ENCODE measurements at places on chromosomes 1 and 21.

GRCh38 chr1:159964144-159964543 is 10.1 kb upstream of the SLAMF9 start:
- no peak overlapping the region for H3K27ac ChIP-seq
- peaks cover 53% of the 10 kb centered on the region for H3K4me1 ChIP-seq
- H3K4me3 ChIP-seq = no peak overlapping the region
- H3K27me3 ChIP-seq = no peaks in the 10 kb centered on the region
- H3K36me3 ChIP-seq = peaks cover 11% of the 10 kb centered on the region
- DNase-seq = no peak

GRCh38 chr1:154752273-154753030 is 117.6 kb downstream of the KCNN3 start:
- H3K27me3 ChIP-seq = peaks cover 84% of the 10 kb centered on the region
- DNase-seq = peak; percentile 18
- no peak overlapping the region for H3K27ac ChIP-seq

- no peak overlapping the region for H3K4me3 ChIP-seq
- no peaks in the 10 kb centered on the region for H3K27me3 ChIP-seq
- peak overlapping the region; percentile 49 for H3K27ac ChIP-seq
- DNase-seq = peak; percentile 67
- H3K36me3 ChIP-seq = peaks cover 22% of the 10 kb centered on the region
These were observed 46.8 kb downstream of the PTPRU start for GRCh38 chr1:29282924-29283803.

- H3K36me3 ChIP-seq = no peaks in the 10 kb centered on the region
- DNase-seq = no peak
- no peak overlapping the region for H3K27ac ChIP-seq
These were observed 67.9 kb downstream of the SLC44A5 start for GRCh38 chr1:75542818-75543570.

GRCh38 chr1:10833630-10834557 is 37.4 kb upstream of the CASZ1 start:
- H3K27ac ChIP-seq = peak overlapping the region; percentile 25
- H3K27me3 ChIP-seq = no peaks in the 10 kb centered on the region
- no peak overlapping the region for H3K4me3 ChIP-seq
- no peaks in the 10 kb centered on the region for H3K36me3 ChIP-seq

- H3K27ac ChIP-seq = no peak overlapping the region
- no peaks in the 10 kb centered on the region for H3K36me3 ChIP-seq
- peaks cover 15% of the 10 kb centered on the region for H3K4me1 ChIP-seq
These were observed 69.4 kb upstream of the TARDBP start for GRCh38 chr1:10943041-10943440.

DNA sequence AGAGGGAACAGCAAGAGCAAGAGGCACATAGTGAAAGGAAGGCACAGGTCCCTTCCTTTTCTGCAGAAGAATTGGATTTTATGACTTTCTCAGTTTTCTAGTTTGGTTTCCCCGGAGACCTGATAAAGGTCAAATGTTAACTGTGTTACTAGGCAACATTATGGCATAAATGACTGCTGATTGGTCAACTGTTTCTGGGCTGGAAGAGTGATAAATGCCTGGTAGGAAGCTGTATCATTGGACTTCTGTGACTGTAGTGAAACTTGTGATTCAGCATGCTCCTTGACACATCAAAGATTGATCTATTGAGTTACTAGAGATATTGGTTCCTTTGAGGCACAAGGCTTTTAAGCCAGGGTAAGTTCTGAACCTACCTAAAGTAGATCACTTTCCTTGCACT is 55.7 kb downstream of the LRRC8C start:
- H3K36me3 ChIP-seq = peaks cover 10% of the 10 kb centered on the region
- peaks cover 4% of the 10 kb centered on the region for H3K4me1 ChIP-seq
- no peak overlapping the region for H3K4me3 ChIP-seq
- H3K27me3 ChIP-seq = no peaks in the 10 kb centered on the region
- no peak overlapping the region for H3K27ac ChIP-seq
- DNase-seq = no peak

DNA sequence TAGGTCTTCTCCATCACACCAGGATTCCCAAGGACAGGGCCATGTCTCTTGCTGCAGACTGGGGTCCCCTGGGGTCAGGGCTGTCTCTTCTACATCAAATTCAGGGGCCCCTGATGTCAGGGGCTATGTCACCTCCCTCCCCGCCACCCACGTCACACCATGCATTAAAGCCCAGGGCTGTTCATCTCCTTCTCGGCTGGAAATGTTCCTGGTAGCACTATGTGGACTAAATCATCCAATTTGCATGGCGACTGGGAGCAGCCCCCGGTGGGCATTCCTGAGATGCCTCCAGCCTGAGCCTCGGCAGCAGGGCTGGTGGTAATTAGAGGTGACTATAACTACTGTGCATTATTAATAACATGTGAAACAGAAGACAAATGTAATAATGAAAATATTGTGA is 151.7 kb upstream of the HMGB4 start:
- no peaks in the 10 kb centered on the region for H3K36me3 ChIP-seq
- no peak overlapping the region for H3K4me3 ChIP-seq
- H3K4me1 ChIP-seq = no peaks in the 10 kb centered on the region

GRCh38 chr1:19467199-19468187 is 17.8 kb downstream of the CAPZB start:
- peaks cover 19% of the 10 kb centered on the region for H3K4me1 ChIP-seq
- H3K27me3 ChIP-seq = no peaks in the 10 kb centered on the region
- H3K36me3 ChIP-seq = peaks cover 15% of the 10 kb centered on the region
- peak overlapping the region; percentile 76 for H3K27ac ChIP-seq
- no peak for DNase-seq

GRCh38 chr21:37644636-37645035 is 271.6 kb downstream of the KCNJ6 start:
- no peak overlapping the region for H3K27ac ChIP-seq
- no peak for DNase-seq
- no peak overlapping the region for H3K4me3 ChIP-seq
- H3K36me3 ChIP-seq = no peaks in the 10 kb centered on the region
- peaks cover 13% of the 10 kb centered on the region for H3K4me1 ChIP-seq
- no peaks in the 10 kb centered on the region for H3K27me3 ChIP-seq

GRCh38 chr1:105544475-105544874 is 1512.0 kb upstream of the PRMT6 start:
- H3K4me3 ChIP-seq = no peak overlapping the region
- H3K27ac ChIP-seq = no peak overlapping the region
- no peaks in the 10 kb centered on the region for H3K27me3 ChIP-seq
- H3K4me1 ChIP-seq = no peaks in the 10 kb centered on the region
- peak; percentile 20 for DNase-seq

GRCh38 chr21:32457360-32457840 is 44.9 kb downstream of the EVA1C start:
- DNase-seq = peak; percentile 60
- H3K4me3 ChIP-seq = no peak overlapping the region
- H3K27ac ChIP-seq = peak overlapping the region; percentile 79
- H3K27me3 ChIP-seq = no peaks in the 10 kb centered on the region

GRCh38 chr1:117405042-117405441 is 37.8 kb downstream of the MAN1A2 start:
- peaks cover 24% of the 10 kb centered on the region for H3K36me3 ChIP-seq
- H3K27me3 ChIP-seq = no peaks in the 10 kb centered on the region
- H3K4me3 ChIP-seq = no peak overlapping the region
- H3K4me1 ChIP-seq = no peaks in the 10 kb centered on the region
- DNase-seq = no peak
- no peak overlapping the region for H3K27ac ChIP-seq

DNA sequence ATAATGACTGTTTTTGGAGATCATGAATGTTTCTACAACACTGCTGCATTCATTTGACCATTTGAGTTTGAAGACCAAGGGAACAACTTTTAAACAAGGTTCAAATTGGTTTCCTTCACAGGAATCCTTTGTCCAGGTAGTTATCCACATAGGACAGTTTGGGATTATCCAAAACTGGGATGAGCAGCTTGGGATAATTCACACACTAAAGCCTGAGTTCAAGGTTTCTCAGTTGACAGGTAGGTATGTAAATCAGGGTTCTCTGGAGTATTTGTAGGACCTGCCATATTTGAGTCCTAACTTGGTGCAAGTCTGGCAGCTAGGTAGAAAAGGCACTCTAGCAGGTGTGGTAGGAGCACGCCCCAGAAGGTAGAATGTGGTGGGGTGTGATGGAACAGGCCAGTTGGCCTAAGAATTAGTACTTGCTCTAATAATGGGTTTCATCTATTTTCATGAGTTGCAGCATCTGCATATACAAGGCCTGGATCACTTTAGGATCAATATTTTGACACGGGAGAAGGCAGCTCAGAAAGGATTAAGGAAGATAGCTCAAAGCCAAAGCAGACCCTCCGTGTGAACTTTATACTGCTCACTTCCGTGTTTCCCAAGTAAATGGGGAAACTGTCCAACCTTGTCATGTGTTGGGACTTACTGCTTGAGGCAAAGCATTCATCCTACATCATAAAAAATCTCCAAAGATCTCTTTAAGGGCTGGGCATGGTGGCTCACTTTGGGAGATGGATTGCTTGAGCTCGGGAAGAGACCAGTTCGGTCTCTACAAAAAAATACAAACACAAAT is 14.1 kb upstream of the RAB42 start:
- H3K4me3 ChIP-seq = peak overlapping the region; percentile 7
- peak overlapping the region; percentile 61 for H3K27ac ChIP-seq
- peaks cover 11% of the 10 kb centered on the region for H3K4me1 ChIP-seq

- no peaks in the 10 kb centered on the region for H3K27me3 ChIP-seq
- H3K27ac ChIP-seq = no peak overlapping the region
- H3K4me1 ChIP-seq = peaks cover 12% of the 10 kb centered on the region
- no peak overlapping the region for H3K4me3 ChIP-seq
- DNase-seq = peak; percentile 31
- H3K36me3 ChIP-seq = no peaks in the 10 kb centered on the region
These were observed 8.4 kb upstream of the C1orf185 start for GRCh38 chr1:51093581-51093980.

DNA sequence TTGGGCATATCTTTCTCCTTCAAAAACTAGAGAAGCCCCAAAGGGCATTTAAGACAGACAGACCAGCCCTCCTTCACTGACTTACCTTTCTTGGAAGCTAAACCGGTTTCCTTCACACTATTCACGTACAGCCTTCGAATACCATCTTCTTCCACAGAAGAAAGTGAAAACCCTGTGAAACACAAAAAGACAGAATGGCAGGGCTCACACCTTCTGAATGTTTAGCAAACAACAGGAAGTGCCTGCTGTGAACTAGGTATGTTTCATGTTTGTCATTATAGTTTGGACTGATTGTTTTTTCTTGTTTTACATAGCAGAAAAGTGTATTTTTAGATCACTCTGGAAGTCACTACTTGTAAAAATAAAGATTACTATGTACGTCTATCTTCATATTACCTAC is 148.6 kb upstream of the KRTAP19-8 start:
- H3K4me1 ChIP-seq = no peaks in the 10 kb centered on the region
- no peak overlapping the region for H3K4me3 ChIP-seq
- no peak for DNase-seq
- H3K36me3 ChIP-seq = peaks cover 6% of the 10 kb centered on the region

DNA sequence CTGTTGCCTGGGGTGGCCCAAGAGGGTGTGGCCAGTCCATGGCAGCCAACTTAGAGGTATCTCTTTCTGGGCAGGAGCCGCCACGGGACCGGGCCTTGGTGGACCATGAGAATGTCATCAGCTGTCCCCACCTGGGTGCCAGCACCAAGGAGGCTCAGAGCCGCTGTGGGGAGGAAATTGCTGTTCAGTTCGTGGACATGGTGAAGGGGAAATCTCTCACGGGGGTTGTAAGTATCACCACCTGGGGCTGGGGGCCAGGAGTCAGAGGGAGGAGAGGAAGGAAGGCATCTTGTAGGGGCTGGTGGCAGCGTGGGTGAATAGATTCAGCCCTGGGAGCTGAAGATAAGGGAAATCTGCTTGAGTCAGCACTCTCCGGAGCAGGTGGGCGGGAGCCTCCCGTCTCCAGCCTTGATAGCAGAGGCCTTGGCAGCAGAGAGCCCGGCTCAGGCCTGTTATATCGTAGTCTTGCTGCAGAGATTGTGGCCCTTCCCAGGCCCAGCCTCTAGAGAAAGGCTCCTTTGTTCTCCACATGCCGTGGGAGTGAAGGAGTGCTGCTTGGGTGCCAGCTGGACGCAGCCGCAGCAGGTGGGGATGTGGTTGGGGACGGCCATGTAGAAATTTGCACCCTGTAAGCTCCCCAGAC is 25.4 kb downstream of the PHGDH start:
- H3K4me1 ChIP-seq = peaks cover under 1% of the 10 kb centered on the region
- no peaks in the 10 kb centered on the region for H3K27me3 ChIP-seq
- H3K36me3 ChIP-seq = peaks cover 35% of the 10 kb centered on the region
- DNase-seq = no peak
- no peak overlapping the region for H3K27ac ChIP-seq
